ENCODE measurements at places on chromosomes 4 and X.

GRCh38 chrX:34653811-34654210, 3.3 kb downstream of the TMEM47 start:
- DNase-seq, result no peak

- DNase-seq, result no peak
Measured at GRCh38 chr4:22672519-22672918, 20.2 kb upstream of the GBA3 start.

DNA sequence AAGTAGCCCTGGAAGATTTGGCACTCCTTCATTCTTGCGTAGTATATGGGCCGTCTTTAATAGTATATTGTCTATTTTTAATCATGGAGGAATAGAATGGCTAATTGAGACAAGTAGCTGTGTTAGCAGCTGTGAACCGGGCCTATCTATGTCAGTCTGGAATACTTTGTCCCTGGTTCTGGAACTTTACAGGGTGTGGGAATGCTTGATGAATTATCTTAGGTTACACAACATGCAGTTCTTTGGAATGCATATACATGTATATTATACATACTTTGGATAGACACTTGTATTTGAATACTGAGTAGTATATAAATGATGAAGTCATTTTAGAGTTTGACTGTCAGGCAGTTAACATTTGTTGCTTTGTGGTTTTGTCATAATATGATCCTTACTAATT, 37.4 kb downstream of the PDLIM5 start:
- no peak for DNase-seq

DNA sequence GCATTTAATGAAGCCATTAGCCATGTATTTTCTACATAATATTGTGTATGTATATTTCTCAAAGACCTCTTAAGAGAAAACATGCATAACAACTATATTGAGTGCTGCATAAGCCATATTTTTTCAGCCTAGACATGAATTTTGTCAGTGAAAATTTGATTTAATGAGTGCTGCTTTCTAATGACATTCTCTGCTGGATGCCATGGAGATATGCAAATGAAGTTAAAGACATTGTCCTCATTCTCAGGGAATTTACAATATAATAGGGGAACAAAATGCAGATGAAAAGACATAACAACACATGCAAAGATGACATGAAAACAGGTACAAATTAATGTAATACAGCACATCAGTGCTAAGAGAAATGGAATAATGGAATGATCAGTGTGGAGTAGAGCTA, 118.7 kb downstream of the ATOH1 start:
- no peak for DNase-seq

- no peak for DNase-seq
Measured at GRCh38 chr4:88527787-88528186, 4.2 kb upstream of the PYURF start.

DNA sequence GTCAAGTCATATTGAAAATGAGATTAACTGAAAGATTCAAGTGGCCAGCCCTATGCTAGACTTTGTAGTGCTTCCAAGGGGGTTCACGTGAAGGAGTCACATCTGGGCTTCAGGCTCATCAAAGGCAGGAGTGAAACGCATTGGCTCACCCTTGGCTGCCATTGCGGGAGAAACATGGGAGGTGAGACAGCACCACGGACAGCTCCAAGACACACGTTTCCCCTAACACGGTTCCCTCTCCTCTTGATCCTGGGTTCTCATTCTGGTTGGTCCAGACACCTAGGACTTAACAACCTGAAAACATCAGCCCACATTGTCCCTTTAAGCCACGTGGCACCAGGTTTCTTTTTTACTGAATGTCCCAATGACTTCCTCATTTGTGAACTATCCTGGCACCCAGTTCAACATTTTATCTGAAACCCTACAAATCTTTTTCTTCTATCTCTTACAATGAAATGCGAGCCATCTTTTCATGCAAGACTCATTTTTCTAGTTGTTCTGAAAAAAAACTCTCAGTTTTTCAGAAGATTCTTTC, 279.0 kb upstream of the VCX3A start:
- no peak for DNase-seq

GRCh38 chr4:113657586-113658233, 103.8 kb downstream of the CAMK2D start:
- DNase-seq, result no peak

Measured in hematopoietic multipotent progenitor cell treated with erythropoietin and hydrocortisone succinate and interleukin-3 and kit ligand, for 8 days (in vitro differentiated cells).